ENCODE measurements at places on chromosomes 7 and 10.

DNA sequence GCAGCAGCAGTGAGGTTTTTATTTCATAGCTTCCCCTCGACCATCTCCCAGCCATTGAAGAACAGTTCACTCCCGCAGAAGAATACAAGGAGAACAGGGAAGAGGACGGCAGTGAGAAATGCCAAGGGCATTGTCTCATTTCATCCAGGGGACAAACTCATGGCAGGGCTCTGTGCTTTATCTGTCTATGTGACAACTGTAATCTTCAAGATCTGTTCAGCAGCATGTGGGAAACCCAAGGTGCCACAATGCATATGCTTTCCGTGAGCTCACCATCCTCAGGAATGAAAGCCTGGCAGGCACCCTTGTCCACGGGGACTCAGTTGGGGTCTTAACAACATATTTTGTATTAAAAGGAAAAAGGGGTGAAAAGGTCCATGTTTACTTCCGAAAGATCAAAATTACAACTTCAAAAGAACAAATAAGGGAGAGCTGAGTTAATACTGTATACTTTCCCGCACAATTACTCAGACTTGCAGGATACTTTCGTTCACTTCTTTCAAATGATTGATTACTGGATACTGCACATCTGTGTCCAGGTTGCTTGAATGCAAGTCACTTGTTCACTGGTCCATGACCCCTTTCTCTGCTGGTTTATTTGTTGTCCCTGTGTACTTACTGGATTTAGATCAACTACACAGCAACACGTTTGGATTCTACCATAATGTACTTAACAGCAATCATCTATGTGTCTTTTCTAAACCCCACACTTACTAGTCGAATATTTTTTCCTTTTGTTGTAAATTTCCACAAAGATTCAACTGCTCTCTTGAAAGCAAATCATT is 90.1 kb upstream of the ATP6V0A4 start:
- DNase-seq = no peak

DNA sequence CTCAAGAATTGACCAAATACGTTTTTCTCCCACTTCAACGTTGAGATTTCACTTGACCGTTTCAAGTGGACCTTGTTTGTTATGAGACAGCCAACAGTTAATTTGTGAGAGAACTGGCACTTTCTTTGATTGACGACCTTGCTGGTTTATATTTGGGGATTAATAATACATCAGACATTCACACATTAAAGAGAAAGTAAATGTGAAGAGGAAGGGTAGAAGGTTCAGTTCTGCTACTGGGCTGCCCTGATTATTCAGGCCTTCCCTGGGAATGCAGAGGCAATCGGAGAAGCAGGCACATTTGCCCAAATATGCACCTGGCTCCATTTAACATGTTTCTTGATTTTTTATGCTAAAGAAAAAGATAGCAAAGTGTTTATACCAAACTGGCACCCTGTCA is 114.1 kb downstream of the POU6F2 start:
- DNase-seq = no peak

GRCh38 chr10:71314028-71314693 is 4.9 kb upstream of the SLC29A3 start:
- DNase-seq = no peak

- DNase-seq = peak; percentile 40
Observed at GRCh38 chr7:13604178-13604577, 385.3 kb downstream of the ETV1 start.

GRCh38 chr7:157613575-157614322 is 276.9 kb downstream of the DNAJB6 start:
- no peak for DNase-seq

DNA sequence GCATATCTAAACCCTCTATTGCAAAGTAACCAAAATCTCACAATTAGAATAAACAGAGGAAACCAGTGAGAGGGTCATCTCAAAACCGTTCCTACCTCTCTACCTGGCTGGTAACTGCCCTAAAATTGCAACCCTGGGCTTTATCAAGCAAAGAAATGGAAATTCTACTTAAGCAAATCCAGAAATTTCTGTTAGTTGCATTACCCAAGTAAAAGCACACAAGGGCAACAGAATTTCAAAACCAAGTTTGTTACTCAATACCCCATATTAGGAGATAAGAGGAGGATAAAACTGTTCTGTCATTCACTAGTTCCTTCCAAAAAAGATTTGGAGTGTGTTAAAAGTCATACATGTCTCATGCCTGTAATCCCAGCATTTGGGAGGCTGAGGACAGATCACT is 195.3 kb downstream of the FAM107B start:
- DNase-seq = no peak
